ENCODE measurements at places on chromosomes 3 and 15. TPM values are rescaled to one million over a fixed set of nuclear protein-coding genes. Genes with fewer than 3 reads are reported as not detected.
A peak's percentile ranks its signal among the peaks of the same experiment; 100 is the strongest.

Gene BNC1
- not detected for total RNA-seq

Gene PCBP4
- total RNA-seq, result 97.9 TPM

- DNase-seq, result no peak
These were observed 186.0 kb downstream of the NLGN1 start for GRCh38 chr3:173583496-173583895.

GRCh38 chr3:100563228-100563627 lies 46.2 kb upstream of the ADGRG7 start:
- no peak for DNase-seq

DNA sequence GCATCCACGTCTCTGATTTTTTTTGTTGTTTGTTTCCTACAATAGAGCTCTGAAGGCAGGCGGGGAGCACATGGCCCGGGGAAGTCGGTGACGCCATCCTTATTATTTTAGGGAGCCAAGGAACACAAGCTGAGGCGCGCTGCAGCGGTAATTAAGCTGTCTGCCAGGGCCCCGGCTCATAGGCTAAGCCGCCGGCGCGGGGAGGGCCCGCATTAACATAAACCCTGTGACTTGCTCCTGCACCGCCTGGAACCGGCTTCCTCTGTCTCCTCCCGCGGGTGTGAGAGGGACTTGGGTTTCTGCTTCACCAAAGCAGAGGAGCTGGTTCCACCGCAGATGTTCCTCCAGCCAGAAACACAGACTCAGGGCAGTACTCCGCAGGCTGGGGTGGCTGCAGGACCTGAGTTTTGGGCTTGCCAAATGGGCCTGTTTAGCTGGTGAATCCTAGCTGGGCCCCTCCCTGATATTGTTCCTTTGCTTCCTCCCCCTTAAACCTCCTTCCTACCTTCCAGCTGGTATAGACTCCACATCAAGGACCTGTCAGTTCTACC lies 25.3 kb downstream of the ANP32A start:
- DNase-seq, result peak; percentile 91

- no peak for DNase-seq
These were observed 35.2 kb downstream of the ARMC8 start for GRCh38 chr3:138222131-138222941.

Gene CYP1A2
- total RNA-seq, result not detected

- no peak for DNase-seq
These were observed 129.2 kb upstream of the SUCLG2 start for GRCh38 chr3:67783281-67784250.
